Right renal cortex interstitium (tissue), 3 donors: ENCODE measurements at places on chromosomes 1 and 21.

DNA sequence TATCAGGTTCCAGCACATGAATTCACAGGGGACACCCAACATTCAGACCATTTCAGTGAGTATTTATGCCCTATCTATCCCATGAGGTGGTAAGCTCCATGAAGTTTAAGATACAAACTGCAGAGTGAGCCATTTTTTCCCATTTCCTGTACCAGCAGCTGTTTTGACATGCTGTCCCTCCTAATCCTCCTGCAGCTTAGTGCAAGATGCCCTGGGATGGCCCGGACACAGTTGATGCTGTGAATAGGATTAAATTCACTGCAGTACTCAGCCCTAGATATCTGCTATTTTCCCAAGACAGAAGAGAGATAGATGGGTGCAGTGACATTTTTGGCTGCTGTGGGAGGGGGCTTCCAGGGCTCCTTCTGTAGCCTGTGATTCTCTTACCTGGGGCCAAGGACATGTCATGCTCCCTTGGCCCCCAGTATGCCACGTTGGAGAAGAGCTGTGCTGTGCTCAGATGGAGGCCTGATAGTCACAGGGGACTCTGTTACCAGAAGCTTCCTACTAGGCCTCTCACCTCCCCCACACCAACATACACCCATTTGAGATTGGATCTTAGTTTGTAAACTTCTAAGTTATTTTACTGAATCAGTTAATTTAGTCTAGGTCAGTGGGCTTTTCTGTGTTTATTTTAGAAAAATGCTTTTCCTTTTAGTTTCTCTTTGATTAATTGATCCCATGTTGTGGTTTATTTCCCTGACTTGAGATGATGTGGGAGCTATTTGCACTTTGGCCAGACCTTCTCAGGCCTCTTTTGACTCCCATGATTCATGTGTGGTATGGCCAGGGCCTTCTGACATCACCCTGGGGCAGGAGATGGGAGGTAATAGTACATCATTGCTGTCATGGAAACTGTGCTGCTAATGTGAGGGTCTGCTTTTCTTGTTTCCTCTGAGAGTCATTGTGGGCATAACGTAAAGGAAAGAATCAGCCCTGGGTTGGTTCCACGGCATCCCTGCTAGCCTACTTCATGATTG, 92.6 kb downstream of the ST3GAL3 start:
- DNase-seq = no peak

- no peak for DNase-seq
Observed at GRCh38 chr1:115412286-115412685, 74.2 kb upstream of the NGF start.

DNA sequence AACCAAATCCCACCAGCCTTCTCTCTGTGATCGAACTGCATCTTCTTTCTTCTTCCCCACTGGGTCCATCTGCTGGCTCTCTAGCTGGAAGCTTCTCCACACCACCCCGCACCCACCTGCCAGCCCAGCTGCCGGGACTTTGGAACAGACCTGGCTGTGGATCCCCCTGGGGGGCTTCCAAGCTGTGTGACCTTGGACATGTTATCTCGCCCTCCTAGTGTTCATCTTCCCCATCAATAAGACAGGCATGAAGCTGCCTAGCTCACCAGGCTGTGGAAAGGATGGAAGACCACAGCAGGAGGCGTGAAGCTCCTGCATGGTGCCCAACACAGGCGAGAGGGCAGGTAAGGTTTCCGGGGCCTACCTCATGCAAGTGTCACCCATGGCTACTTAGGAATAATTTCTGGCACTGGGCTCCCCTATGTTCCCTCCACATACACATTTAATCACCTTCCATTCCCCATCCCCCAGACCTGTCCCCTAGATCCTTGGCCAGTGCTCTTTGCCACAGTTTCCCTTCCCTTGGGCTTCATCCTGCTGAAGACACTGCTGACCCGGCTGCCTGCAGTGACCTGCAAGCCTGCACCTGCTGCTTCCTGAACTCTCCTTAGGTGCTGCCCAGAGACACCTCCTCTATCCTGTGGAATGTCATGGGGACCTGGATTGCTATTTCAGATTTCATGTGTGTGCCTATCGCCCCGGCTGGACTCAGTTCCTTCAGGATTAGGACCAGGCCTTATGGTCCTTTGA, 13.2 kb upstream of the C2CD2 start:
- DNase-seq = no peak

DNA sequence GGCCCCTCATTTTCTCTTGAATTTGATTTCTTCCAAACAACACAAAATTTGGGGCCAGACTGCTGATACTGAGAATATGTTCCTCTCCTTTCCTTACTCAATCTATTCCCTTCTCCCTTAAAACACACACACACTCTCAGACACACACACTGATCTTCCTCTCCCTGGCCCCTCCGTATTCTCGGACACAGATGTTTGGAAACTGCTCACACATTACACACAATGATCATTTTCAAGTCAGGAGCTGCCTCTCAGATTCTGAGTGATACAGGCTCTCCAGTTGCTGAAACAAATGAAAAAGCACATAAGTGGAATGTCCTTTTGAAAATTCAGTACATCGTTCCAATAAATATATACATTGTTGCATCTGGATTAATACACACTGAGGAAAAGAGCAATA, 161.3 kb downstream of the CLEC20A start:
- DNase-seq = no peak

GRCh38 chr21:33762803-33763581, 120.7 kb downstream of the ITSN1 start:
- no peak for DNase-seq

DNA sequence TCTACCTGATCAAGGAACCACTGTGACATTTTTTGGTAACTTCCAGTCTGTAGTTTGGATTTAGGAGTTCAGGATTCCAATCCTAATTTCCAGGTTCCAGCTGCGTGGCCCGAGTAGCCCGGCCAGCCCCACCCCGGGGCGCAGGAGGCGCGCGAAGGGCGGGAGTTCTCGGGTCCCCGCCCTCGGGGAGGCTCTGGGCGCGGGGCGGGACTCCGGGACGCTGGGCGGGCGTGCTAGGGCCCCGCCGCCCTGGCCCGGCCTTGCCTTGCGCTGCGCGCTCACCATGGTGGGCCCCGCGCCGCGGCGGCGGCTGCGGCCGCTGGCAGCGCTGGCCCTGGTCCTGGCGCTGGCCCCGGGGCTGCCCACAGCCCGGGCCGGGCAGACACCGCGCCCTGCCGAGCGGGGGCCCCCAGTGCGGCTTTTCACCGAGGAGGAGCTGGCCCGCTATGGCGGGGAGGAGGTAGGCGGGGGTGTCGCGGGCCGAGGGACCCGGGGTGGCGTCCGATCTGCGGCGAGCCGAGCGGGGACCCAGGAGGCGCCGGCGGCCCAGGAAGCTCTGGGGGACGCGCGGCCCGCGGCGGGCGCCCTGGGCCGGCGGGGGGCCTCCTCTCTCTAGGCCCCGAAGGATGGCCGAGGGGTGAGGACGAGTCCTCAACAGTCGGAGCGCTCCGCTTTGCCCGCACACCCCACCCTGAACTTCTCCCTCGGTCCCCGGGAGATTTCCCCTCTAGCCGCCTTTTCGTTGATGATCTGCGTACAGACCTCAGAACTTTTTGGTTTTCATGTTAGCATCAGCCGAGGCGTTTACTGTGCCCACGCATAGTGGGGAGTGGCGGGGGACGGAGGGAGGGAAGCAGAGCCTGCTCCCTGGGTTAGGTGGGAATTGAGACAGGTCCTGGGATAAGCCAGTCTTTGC, at the start of gene NENF:
Gene NENF (plus strand): TSS at position 260 of the 916 bp plus-strand sequence. CDS start 24 bp downstream, at position 284.
- no peak for DNase-seq
